ENCODE measurements at places on chromosomes 7 and 10. TPM values are rescaled to one million over a fixed set of nuclear protein-coding genes. Genes with fewer than 3 reads are reported as not detected.
A peak's percentile ranks its signal among the peaks of the same experiment; 100 is the strongest.

DNA sequence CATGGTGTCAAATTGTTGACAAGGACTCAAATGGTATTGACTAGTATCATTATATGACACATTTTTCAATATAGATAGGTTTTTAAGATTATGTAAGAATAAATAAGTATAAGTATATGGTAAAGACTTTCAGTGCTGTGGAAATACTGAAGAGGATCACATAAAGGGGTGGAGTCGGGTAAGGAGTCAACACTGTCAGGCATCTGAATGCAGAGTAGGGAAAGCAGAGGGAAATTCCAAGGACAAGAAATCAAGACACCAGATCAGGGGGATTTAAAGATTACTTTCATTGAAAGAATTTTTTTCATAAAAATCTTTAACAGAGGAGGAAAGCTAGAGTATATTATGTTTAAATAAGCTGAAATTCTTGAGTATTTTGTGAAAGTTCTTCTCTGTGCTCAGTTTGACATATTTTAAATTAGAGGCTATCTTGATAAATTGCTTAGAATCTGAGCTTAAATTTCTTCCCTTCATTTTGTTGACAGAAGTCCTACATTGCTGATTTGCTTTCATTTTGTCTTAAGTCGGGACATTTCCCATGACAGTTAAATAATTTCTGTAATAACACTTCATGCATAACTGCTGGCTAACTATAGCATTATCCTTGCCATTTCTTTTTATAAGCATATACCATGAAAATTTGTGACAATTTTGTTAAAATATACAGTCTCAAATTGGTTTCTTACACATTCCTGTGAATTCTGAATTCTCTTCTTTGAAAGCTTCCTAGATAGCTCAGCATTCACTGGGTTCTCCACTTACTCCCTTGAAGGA, 244.3 kb downstream of the PRKG1 start:
- no peak for DNase-seq

Gene ZNF33A
- polyA plus RNA-seq = 19.9 TPM

DNA sequence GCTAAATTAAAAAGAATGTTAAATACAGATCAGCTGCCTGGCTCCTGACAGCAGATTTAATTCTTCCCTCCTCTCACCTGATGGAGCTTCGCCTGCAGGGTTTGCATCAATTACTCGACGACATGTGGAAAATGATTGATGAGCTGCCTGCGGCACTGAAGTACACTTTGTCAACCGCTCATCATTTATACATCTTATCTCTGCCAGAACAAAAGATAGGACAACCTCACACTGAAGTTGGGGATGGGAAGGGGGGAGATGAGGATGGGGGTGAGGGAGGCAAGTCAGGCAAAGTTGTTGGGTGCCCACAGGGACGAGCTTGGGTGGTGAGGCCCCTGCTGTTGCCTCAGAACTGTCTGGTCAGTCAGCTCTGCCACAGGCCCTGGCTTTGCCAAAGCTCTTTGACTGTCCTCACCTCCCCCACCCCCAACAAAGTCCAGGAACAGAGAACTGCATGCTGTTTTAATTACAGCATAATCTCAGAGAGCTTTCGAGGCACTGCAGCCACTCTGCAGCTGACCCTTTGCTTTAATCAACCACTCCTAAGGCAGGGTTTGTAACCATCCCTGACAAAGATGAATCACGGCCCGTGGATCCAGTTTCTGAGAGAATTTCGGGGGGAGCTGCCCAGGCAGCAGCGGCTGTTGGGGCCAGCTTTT, 702.3 kb downstream of the LRMDA start:
- DNase-seq = no peak

DNA sequence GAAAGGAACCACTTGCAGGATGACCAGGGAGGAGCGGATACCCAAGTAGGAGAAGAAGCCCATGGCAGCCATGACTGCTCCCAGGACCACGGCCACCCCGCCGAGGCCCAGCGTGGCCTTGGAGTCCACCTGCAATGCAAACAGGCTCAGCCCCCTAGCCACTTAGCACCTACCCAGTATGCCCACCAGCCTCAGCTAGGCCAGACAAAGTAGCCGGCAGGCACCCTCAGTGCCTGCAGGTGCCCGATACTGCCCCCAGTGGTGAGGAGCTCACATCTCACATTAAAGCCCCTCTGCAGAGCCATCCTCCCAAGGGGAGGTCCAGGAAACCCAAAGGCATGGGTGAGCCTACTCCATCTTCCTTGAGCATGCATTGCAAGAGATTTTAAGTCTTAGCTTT, 6.6 kb downstream of the NPC1L1 start:
- DNase-seq = peak; percentile 15

DNA sequence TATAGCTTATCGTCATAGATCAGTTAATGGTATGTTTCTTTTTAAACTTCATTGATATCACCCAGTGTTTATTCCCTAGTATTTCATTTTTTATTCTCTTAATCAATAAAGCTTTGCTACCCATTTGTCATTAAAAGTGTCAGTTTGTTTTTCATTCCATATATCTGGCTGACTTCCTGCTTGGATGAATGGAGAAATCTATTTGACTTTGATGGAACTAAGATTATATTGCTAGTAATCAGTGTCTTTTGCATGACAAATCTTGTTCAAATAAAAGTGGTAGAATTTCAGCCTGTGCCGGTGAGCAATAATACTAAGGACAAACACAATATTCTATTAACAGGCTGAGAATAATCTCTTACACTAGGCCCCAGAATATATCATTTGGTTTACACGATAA, 203.3 kb downstream of the SEC23IP start:
- DNase-seq = no peak

DNA sequence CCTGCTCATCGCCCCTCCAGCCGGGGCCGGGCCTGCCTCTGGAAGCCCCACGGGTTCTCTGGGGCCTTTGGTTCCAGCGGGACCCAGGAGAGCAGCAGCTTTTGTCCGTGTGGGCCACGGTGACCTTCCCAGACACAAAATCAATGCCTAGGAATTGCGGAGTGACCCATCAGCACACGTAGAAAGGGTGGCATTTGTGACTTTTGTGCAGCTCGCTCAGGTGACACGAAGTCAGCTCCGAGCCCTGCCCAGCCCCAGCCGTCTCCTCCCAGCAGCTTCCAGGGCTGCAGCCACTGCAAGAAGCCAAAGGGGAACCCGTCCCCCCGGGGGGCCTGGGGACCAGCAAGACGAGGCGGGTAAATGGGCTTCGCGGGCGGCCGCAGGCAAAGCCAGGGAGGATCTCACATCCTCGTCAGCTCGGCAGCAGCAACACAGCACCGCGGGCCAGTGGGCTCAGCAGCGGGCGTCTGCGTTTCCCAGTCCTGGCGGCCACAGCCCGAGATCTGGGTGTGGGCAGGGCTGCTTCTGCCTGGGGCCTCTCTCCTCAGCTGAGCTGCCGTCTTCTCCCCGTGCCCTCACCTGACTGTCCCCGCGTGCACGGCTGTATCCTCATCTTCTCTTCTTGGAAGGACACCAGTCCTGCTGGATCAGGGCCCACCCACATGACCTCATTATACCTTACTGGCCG, 88.5 kb downstream of the PAXIP1 start:
- no peak for DNase-seq

- DNase-seq = no peak
Observed at GRCh38 chr10:68231817-68232251, at the start of gene ATOH7. ATOH7 (minus strand) TSS chr10:68232113; CDS start chr10:68231677, 436 bp downstream.

Gene PLEKHS1
- not detected for polyA plus RNA-seq

- DNase-seq = no peak
Observed at GRCh38 chr10:2731940-2732339, 335.4 kb upstream of the PFKP start.

Gene PARP12
- 24.3 TPM for polyA plus RNA-seq

DNA sequence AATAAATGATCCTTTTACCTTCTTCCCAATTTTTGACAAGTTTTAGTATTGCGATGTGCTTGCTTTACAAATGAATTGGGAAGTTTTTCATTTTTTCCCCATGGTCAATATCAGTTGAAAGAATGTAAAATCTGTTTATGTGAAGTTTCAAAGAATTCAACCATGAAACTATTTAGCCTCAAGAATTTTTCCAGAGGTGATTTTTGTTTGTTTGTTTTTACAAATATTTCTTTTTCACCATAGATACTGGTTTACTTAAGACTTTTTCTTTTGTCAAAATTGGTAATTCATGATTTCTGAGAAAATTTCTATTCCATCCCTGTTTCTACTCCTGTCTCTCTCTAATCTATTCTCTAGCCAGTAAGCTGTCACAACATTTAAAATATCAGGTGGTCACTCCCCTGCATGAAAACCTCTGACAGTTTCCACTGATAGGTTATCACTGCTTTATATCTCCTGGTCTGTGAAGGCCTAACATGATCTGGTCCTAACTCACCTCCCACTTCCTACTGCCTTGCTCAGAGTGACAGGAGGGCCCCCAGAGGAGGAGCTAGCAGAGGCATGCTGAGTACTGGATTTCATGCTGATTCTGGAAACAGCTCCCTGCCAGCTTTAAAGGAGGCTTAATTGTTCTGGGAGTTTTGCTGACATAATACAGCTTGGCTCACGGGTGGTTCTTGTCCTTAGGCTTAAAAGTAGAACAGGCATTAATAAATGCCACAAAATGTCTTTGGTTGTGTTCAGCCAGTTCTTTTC, 7.6 kb upstream of the ARMS2 start:
- no peak for DNase-seq

Gene SLC13A1
- not detected for polyA plus RNA-seq

DNA sequence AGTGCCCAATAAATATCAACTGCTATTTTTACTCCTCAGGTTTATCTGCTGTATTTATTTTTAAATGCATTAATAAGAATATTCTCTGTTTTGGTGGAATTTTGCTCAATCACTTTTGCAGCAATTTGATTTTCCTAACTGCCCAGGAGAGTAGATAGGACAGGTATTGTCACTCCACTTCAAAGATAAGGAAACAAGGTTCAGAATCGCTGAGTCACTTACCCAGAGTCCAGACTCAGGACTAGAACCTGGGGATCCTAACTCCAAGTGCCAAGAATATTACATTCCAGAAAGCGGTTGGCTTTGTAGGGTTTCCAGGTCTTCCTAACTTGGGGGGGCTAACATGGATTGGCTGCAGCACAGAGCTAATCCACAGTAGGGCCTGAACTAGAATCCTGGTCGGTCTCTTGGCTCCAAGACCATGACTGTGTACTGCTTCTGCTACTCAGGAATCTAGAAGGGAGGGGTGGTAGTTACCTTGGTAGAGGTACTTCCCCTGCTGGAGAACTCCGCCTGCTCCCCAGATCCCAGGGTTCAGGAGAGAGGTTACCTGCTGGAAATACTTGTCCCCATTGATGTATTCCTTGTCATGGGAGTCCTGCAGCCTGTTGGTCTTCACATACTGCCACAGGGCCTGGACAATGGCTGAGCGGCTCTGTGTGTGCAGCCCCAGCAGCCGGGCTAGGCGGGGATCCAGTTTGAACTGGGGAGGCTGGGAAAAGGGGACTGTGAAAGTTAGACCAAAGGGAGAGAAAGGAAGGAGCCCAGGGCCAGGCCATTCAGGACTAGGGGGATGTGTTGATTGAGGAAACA, 7.3 kb downstream of the SMARCD3 start:
- DNase-seq = no peak

Gene OGA
- 32.0 TPM for polyA plus RNA-seq

Gene VAX1
- not detected for polyA plus RNA-seq

DNA sequence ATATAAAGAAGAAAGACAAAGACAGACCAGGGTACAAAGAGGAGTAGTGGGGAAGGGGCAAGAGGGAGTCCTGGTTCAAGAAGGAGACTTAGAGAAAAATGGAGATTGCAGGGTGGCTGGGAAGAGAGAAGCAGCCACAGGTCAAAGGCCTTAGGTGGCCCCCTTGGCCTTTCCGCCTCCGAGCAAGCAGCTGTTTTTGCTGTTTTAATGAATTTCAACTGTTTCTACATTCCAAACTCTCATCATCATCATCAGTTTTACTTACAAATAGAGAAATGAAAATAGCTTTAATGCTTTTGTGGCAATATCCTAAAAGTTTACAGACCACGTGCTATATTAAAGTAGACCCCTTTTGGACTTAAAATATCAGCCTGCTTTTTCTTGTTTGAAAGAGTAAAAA, 399.7 kb downstream of the EXOC4 start:
- no peak for DNase-seq

GRCh38 chr7:34823650-34824258, 165.7 kb downstream of the NPSR1 start:
- peak; percentile 4 for DNase-seq

DNA sequence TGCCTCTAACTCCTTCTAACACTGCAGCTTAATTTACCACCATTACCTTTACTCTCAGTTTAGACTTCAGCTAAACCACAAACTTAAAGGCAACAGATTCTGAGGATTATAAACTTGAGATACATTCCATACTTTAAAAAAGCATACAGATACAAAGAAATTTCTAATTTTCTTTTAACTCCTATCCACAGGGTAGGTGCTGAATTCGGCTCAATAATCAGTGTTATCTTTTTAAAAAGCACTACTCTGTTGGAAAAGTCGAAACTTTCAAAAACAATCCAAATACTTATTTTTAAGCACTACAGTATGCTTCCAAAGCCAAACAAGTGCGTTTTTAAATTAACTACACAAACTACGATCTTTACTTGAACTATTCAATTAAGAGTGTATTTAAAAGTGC, 1.0 kb downstream of the SMNDC1 start:
- no peak for DNase-seq

- DNase-seq = no peak
Observed at GRCh38 chr7:117014099-117014656, 60.9 kb downstream of the ST7 start.

- no peak for DNase-seq
Observed at GRCh38 chr10:19412531-19412930, 363.9 kb downstream of the MALRD1 start.

Gene CALHM2
- 125 TPM for polyA plus RNA-seq

- no peak for DNase-seq
Observed at GRCh38 chr10:29256586-29256985, 32.3 kb upstream of the LYZL1 start.

DNA sequence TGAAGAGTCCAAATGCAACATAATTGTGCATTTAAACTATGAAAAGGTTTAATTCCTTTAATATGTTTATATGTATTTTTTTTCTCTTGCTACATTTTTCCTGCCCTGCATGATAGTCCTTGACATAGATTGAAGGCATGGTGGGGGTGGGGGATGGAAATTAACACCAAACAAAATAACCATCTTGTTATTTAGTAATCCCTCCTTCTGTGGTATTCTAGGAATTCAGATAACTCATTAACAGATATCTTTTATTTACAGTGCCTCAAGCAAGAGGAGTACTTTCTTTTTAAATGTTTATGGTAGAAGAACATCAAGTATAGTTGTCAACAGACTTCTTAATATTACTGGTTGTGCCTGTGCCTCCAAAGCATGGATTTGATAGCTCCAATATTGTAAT, 337.6 kb upstream of the SEMA3A start:
- no peak for DNase-seq

GRCh38 chr10:59748834-59749233, 4.4 kb downstream of the MRLN start:
- no peak for DNase-seq

Gene BTBD16
- polyA plus RNA-seq = not detected
